ENCODE measurements at places on chromosomes 13 and 19. TPM values are rescaled to one million over a fixed set of nuclear protein-coding genes. Genes with fewer than 3 reads are reported as not detected.
A peak's percentile ranks its signal among the peaks of the same experiment; 100 is the strongest.

- no peak for DNase-seq
Measured at GRCh38 chr13:66138172-66138811, 1091.8 kb downstream of the PCDH9 start.

DNA sequence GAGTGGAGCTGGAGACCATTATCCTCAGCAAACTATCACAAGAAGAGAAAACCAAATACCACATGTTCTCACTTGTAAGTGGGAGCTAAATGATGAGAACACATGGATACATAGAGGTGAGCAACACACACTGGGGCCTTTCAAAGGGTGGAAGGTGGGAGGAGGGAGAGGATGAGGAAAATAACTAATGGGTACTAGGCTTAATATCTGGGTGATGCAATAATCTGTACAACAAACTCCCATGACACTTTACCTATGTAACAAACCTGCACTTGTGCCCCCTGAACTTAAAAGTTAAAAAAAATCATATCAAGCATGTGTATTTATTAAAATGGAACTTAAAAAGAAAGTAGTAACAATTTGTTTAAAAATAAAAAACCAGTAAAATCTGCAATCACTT lies 5.0 kb downstream of the SIGLEC14 start:
- DNase-seq = no peak

- no peak for DNase-seq
Measured at GRCh38 chr13:103859952-103860351, 793.7 kb upstream of the SLC10A2 start.

DNA sequence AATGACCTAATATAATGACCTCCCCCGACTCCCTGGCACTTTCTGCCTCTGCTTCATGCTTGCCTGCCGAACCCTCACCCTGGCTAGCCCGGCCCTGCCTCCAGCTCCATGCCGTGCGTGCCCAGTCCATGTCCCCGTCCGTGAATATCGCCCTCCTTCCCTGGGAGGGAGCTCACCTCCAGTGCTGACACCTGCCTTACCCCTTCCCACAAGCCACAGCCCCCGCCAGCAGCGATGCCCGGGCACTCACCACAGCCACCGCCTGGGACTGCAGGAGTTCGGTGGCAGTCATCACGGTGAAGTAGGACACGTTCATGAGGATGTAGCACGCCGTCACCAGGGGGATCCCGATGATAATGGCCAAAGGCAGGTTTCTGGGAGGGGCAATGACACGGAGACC lies 10.0 kb downstream of the SLC7A9 start:
- no peak for DNase-seq

DNA sequence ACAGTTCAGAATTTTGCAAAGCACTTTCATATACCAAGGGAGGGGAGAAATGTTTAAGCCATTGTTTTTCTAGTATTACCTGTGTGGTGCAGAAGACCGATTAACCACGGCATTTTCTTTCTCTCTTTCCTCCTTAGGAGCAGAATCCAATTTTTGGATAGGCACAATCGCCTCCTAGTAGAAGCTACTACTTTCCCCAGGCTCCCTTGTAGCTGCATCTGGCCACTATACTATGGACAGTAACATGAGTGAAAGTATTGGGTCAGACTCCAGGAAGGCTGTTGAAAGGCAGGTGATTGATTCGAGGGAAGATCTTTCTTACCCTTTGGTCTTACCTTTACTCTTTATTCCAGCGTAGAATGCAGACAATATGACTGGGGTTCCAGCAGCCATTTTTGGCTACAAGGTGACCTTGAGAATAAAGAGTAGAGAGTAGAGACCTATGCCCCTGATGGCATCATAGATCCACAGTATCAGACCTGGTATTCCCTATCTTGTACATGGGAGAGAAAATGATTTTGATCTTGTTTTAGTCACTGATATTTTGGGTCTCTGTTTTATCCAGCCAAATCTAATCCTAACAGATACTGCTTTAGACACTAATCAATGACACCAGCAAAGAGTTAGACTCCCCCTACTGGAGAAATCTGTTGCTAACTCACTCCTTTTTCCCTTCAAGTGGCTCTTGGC lies 77.0 kb downstream of the LRRC63 start:
- DNase-seq = no peak

- no peak for DNase-seq
Measured at GRCh38 chr13:98496479-98496791, 80.5 kb downstream of the STK24 start.

GRCh38 chr13:112905086-112905485 lies 63.9 kb upstream of the MCF2L start:
- no peak for DNase-seq

GRCh38 chr19:12872941-12873890 lies 8.0 kb downstream of the DNASE2 start:
- peak; percentile 58 for DNase-seq

DNA sequence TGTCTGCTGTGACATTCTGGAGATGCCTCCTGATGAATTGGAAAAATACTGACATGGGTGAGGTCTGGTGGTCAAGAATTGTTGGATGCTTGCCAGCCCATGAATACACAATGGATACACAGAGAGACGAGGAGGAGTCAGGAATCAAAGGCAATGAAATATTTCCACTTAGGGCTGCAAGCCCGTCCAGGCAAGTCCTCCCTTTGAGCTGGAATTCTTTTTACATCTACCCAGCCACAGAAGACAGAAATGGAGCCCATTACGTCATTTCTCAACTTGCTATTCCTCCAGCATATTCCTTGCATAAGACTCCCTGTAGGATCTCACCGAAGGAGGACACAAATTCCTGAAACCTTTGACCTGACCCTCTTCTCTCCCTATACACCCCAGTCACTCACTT lies 15.7 kb upstream of the IGFL4 start:
- DNase-seq = no peak

- no peak for DNase-seq
Measured at GRCh38 chr13:96221471-96221870, 131.6 kb downstream of the HS6ST3 start.

DNA sequence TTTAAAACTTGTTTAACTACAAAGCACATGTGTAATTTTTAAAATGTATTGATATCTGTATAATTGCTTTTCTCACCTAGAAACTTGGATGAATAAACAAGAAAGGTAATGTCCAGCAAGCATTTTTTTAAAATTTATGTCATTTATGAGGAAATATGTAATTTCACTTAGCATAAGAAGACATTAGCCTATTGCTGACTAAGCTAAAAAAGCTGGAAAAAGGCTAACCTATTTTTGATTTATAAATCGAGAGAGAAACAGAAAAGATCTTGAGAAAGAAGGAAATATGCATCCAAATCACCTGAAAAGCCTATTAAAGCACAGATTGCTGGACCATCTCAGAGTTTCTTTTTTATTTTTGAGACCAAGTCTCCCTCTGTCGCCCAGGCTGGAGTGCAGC lies 1181.3 kb downstream of the SLITRK1 start:
- DNase-seq = no peak

DNA sequence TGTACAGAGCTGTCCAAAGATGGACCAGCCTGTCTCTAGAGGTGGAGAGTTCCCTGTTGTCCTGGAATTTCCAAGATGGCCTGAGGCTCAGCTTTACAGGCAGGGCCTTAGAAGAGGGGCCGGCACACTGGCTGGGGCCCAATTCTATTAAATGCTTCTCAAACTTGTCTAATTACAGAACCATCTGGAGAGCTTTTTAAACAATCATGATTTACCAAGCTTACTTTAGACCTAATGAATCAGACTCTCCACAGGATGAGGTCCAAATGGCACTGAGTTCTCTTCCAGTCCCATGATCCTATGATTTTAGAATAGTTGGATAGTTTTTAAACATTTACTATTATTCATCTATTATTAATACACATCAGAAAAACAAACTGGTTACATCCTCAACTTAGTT lies 123.5 kb downstream of the DNAJC3 start:
- no peak for DNase-seq

GRCh38 chr13:110006304-110006703 lies 219.9 kb upstream of the IRS2 start:
- no peak for DNase-seq

- no peak for DNase-seq
Measured at GRCh38 chr13:108225440-108225839, 7.2 kb downstream of the ABHD13 start.

ATP4A gene
- total RNA-seq = not detected

S1PR2 gene
- 3.0 TPM for total RNA-seq

ZNF470 gene
- 9.0 TPM for total RNA-seq

GJA3 gene
- 1.6 TPM for total RNA-seq
